ENCODE measurements at places on chromosomes 1 and 21.

GRCh38 chr1:10007169-10007568 lies 10.1 kb downstream of the RBP7 start:
- DNase-seq, result no peak

DNA sequence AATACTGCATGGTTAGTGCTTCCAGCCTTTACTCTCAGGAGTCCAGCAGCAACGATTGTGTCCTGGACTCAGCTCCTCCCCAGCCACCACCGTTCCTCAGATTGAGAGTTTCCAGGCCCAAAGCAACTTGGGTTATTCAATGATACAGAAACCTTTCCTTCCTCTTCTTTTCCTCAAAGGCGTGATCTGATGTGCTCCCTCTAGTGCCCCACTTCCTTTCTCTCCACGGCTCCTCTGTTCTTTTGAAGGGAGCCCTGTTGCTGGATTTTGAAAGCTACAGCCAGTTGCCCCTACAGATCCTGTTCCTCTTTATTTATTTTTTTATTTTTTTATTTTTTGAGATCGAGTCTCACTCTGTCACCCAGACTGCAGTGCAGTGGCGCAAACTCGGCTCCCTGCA lies 14.1 kb downstream of the CRP start:
- no peak for DNase-seq

DNA sequence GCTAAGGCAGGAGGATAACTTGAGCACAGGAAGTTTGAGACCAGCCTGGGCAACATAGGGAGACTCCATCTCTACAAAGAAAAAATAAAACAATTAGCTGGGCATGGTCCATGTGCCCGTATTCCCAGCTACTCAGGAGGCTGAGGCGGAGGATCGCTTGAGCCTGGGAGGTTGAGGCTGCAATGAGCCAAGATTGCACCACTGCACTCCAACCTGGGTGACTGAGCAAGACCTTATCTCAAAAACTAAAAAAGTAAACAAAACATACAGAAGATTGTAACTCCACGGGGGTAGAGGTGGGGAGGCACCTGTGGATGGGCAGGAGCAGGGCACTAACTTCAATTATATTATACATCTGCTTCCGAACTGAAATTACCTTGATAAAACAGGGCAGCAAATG lies 4.6 kb downstream of the S100B start:
- DNase-seq, result no peak

- DNase-seq, result no peak
These were observed 23.4 kb downstream of the C8A start for GRCh38 chr1:56877973-56878372.
